ENCODE measurements at places on chromosomes 2 and 18.

- DNase-seq: no peak
Measured at GRCh38 chr2:209578394-209579001, 154.7 kb downstream of the MAP2 start.

- no peak for DNase-seq
Measured at GRCh38 chr2:236866542-236867340, 218.9 kb upstream of the COPS8 start.

DNA sequence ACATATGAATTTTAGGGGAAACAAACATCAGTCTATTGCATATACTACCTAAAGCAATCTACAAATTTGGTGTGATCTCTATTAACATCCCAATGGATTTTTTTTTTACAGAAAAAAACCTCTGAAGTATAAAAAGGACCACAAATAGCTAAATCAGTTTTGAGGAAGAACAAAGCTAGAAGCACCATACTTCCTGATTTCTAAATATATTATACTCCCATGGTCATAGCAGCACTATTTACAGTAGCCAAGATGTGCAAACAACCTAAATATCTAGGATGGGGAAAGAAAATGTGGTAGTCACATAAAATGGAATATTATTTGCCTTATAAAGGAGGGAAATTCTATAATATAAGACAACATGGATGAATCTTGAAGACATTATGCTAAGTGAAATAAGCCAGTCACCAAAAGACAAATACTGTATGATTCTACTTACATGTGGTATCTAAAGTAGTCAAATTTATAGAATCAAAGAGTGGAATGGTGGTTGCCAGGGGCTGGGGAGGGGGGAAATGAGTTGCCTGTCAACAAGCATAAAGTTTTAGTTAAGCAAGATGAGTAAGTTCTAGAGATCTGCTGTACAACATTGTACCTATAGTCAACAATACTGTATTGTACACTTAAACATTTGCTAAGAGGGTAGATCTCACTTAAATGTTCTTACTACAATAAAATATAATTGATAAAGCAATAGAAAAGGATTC, 17.6 kb upstream of the CASP8 start:
- DNase-seq: no peak

DNA sequence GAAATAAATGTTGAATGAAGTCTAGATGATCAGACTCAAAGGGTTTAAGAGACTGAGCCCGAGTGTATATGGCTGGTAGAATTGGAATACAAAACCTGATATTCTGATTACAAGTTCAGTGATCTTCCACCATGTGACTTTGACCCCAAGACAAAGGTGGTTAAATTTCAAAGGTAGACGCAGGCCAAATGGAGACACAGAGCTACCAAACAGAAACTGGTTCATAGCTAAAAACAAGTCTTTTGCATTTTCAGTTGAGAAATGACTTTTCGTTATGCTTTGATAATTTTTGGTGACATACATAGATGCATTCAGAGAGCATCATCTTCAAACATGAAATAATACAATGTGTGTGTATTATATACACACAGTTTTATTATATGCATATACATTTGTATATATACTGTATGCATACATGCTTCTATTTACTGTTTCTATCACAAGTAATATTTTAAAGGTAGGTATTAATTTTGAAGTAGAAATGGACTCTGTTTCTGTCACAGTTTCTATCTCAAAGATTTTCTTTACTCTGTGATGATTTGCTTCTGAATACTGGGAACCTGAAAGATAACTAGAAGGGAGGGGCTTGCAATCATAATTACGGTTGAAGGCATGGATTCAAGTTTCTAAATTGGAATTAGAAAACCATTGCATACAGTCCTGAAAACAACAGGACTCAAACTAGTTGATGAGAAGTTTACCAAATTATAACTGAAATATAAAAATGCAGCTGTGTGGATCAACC, 142.3 kb downstream of the ABCA12 start:
- DNase-seq: no peak

- no peak for DNase-seq
Measured at GRCh38 chr2:48531141-48531648, 1.2 kb downstream of the STON1 start.

GRCh38 chr18:73688851-73689711, 458.6 kb downstream of the FBXO15 start:
- no peak for DNase-seq

DNA sequence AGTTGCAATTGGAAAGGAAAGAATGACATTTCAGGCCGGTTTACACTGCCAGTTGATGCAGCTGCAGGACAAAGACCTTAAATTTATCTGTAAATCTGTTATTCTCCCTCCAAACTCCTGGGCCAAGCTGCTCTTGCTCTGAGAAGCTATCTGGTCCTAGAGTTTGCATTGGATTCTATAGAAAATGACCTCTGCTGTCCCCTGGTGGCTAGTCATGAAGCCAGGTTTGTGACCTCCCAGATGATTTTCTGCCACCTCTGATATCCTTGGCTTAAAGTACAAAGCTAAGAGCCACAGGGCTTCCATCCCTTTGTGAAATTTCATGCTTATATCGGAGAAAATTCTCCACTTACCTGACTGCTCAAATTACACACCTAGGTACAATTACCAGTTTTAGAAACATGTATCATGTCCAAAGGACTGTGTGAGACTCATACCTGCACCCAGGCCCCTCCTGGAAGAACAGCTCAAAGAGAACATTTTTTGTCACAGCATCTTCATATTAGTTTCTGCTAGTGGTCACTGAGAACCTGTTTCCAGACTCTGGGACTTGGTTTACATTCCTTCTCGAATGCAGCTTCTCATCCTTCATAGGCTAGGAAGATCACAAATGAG, 28.9 kb upstream of the IER3IP1 start:
- DNase-seq: no peak

GRCh38 chr2:27042159-27042661, 9.3 kb upstream of the AGBL5 start:
- no peak for DNase-seq

DNA sequence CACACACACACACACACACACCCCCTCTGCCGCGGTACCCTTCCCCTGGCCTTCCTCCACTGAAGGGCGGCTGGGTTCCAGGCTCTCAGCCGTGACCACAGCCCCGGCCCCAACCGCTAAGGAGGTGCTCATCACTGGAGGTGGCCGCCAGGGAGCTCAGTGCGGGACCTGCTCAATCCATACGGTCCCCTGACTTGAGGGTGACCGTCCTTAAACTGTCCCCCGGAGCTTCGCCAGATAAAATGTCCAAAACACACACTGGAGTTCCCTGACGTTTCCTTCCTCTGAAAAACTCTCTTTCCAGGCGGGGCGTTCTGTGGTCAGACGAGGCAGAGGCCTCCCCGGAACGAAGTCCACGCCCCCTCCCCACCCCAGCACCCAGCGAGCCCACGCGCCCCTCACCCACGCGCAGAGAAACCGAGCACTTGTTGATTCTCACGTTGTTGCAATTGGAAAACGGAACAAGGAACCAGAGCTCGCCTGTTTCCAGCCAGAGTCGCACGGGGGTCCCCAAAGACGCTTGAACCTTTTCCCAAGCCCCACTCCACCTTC, 1.4 kb downstream of the MBP start:
- DNase-seq: no peak

DNA sequence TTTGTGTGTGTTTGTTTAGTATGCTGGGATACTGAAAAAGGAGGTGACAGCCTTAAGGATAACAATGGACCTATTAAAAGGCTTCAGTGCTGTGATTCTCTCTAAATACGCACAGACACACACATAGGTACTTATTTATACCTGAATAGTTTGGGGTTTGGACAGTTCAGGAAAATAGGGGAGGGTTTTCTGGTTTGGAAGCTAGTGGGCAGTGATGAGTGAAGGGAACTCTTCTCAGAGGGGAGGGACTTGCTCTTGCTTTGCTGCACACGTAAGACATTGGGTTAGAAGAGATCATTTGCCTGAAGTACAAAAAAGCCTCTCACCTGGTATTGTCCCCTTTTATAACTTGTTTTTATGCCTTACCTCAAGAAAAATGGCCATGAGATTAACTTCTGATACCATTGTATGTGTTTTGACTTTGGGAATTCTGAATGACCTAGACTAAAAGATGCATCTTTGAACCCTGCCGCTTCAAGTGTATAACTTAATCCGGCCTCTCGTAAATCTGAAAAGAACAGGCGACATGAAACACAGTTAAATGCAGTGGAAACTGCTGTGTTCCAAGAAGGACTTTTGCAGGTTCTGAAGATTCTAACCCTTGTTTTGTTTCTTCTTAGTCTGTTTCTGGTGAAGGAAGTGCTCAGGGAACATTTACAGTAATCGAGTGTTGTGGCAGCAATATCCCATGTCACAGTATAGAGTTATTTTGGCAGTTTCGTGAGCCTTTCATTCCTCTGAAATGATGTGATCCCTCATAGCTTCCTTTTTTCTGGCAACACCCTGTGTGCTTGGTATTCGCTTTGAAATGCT, 2.5 kb downstream of the CRIM1 start:
- DNase-seq: no peak

GRCh38 chr2:64607381-64608304, 46.1 kb downstream of the SERTAD2 start:
- DNase-seq: no peak

- DNase-seq: no peak
Measured at GRCh38 chr2:144459937-144460336, 60.0 kb downstream of the ZEB2 start.
